ENCODE measurements at places on chromosomes 16 and 17.

DNA sequence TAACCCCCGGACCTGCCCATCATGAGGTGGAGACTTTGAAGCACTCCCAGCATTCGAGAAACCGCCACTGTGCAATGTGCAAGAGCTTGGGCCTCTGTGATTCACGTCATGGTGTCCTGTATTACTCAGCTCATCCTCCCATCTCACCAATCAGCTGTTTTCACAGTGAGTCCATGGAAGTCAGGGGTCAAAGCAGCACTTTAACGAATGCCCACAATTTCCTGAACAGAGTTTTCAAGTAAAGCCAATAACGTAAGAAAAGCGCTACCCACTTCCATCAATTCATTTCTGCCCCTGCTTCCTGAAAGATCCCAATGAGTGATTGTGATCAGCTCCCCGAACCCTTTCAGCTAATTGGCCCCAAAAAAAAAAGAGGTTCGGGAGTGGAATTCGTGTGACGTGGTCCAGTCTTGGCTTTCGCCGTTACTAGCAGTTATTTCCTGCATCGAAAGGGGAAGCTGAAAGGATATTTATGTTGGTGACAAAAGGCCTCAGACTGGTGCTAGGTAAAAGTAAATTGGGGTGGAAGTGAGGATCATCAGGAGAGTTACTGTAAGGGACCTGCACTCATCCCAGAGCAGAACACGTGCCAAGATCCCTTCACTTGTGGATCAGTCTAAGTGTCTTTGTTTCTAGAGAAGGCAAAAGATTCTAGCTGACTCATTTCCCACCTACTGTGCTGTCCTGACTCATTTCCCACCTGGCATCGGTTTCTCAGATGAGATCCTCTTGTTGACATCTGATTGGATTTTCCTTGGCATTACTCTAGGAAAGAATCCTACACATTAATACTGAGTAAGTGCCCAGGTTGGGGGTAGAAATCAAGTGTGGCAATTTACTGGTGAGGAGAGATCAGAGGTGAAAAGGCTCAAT lies 136.7 kb upstream of the NUDT7 start:
- DNase-seq, result no peak

GRCh38 chr17:29177541-29177870 lies 2.7 kb downstream of the MYO18A start:
- no peak for DNase-seq

DNA sequence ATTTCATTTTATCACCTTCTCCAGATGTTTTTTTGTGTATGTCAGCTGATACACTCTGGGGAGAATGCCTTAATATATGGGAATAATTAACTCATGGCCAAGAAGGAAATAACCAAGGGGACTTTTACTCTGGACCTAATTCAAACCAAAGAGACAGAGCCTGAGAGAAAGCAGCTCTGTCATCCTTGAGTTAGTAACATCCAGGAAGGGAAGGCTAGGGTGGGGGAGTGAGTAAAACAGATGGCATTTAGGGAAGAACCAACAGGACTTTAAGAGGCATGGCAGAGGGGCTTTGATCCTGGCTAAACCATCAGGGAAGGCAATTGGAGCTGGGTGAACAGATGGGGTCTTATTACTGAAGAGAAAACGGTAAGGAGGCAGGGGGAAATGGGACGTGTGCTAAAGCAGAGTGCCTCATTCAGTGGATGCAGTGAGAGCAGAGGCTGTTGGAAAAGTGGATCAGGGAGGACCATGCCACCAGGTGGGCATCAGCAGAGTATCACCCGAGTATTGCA lies 2.5 kb upstream of the SMPD3 start:
- DNase-seq, result no peak

GRCh38 chr16:84132527-84133285 lies 12.3 kb downstream of the HSDL1 start:
- DNase-seq, result no peak

DNA sequence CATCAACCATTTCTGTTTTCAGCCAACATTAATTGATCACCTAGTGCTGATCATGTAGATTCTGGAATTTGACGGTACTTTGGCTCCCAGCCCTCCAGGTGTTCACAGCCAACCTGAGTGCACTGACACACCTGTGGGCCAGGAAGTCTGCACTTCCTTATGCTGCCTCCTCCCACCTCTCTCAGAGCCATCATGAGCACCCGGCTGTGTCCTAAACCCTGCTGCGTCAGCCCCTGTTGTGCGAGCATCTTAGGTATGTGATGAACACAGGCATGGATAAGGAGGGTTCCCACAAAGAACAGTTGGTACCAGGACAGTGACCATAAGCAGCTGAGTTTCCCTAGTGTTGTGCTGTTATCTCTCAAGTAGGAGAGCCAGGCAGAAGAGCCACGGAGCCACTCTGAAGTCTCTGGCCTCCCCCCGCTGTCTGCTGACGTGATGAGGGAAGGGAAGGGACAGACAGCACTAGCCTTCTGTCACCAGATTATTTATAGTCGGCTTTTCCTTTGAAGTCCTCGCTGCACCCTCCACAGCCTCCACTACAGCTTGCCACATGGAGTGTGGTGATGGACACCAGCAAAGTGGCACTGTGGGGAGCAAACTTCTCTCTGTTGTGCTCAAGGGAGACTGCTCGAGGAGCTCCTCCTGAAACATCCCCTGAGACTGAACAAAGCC lies 162.8 kb upstream of the ANKFN1 start:
- DNase-seq, result no peak

Measured in putamen (tissue), 1 donor.